Stimulated activated CD4-positive, alpha-beta T cell treated with anti-CD3 and anti-CD28 coated beads, Interleukin-2, amount 100 ng/mL, for 4 hours (primary cell): ENCODE measurements at places on chromosomes 1 and 21.
A peak's percentile ranks its signal among the peaks of the same experiment; 100 is the strongest.

DNA sequence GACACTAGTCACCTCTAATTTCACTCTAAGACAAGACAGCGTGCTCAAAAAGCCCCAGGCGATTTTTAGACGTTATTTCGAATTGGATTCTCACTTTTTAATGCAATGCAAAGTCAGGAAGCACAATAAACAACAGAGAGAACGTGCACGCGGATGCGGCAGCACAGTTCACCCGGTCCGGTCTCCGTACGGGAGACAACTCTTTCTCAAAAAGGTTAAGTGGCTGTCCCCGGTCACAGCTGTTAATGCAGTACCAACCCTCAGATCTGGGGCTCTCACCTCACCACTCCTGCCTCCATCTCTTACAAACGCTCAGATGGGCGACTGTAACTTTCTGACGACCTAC, 1.2 kb downstream of the HP1BP3 start:
- DNase-seq, result no peak

- DNase-seq, result no peak
These were observed 55.3 kb upstream of the RCC1 start for GRCh38 chr1:28450561-28450960.

DNA sequence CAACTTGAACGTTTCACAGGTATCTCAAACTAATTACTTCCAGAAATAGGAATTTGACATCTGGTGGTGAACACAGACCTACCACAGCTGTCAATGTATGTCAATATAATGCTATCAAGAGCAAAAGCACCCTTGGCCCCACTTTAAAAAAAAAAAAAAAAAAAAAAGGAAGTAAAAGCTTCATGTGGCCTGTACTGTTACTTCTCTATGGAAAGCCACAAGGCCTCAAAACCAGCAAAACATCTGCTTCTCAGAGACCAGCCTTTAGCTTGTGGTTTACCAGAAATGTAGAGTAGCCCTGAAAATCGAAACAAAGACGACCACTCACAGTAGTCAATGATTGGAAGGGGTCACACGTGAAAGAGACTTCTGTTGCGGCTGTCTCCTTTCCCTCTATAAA, 109.6 kb downstream of the SLC45A1 start:
- peak; percentile 8 for DNase-seq

DNA sequence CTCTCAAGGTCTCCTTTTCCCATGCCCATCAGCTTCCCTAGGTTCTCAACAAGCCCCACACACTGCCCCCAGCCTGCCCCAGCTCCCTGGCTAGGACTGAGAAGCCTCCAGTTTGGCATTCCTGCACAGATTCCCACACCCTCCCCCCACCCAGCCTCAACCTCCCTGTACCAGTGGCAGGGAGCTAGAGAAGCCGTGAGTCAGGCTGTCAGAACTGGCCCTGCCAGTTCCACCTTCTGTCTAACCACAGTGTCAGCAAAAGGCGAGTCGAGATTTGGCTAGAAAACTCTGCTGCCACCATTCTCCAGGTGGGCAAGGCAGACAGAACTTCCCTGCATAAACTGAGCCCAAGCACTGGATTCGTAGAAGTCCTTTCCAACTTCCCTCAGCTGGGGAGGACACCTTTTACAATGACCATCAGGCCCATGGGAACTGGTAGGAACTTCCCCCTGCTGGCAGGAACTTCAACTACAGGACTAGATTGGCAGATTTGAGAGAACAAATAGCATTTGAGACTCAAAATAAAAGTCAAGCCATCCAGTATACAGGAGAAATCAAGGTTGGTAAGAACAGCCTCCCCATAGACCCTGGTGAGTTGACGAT, 31.0 kb downstream of the TNNT2 start:
- no peak for DNase-seq

- DNase-seq, result no peak
These were observed 72.0 kb downstream of the GDAP2 start for GRCh38 chr1:117857418-117857817.

DNA sequence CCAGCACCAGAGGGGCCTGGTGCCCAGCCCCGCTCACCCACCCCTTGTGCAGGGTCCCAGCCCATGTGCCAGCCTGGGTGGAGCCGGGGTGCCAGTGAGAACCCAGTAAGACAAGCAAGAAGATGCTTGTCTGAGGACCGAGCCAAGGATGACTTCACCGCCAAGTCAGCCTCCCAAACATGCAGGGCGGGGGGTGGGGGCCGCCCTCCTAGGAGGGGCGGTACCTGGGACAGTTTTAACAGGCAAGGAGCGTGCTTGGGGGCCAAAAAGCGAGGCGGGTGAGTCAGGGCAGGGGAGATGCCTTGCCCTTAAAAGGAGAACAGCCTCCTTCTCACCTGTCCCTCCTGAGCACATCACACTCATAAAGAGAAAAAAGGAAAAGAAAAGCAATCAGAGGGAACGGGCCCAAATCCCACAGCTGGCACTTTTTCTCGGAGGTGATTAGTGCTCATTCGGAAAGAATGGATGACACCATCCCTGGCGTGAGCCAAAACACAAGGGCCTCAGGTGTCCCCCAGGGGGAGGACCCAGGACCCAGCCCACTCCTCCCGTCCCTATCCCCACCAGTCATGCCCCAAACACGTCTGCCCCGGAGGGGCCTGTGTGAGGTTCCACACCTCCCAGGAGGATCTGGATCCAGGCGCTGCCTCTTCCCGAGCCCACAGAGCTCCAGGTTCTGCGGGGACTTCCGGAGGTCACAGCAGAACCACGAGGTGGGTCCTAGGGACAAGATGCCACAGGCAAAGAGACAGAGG, 77.6 kb upstream of the IFFO2 start:
- no peak for DNase-seq

DNA sequence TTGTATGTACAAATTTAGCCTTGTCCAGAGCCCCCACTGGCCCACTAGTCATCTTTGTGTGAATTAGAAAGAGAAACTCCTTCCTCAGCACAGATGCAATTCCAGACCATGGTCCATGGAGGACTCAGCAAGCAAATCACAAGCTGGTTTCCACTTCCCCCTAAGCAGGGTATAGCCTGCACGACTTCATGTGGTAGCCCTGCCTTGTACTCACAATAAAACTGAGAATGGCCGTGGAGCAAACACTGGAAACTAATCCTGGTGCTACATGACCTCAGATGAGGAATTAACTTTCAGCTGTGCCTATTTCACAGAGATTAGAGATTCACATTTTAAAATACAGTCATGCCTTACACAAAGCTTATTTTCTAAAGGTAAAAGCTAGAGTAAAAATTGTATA, 32.5 kb downstream of the KCNH1 start:
- DNase-seq, result no peak

GRCh38 chr1:37177230-37177864, 143.0 kb upstream of the GRIK3 start:
- DNase-seq, result no peak

GRCh38 chr1:225657462-225657989, 4.6 kb upstream of the ENAH start:
- no peak for DNase-seq

GRCh38 chr1:147243228-147243685, 773 bp downstream of the CHD1L start:
- no peak for DNase-seq

DNA sequence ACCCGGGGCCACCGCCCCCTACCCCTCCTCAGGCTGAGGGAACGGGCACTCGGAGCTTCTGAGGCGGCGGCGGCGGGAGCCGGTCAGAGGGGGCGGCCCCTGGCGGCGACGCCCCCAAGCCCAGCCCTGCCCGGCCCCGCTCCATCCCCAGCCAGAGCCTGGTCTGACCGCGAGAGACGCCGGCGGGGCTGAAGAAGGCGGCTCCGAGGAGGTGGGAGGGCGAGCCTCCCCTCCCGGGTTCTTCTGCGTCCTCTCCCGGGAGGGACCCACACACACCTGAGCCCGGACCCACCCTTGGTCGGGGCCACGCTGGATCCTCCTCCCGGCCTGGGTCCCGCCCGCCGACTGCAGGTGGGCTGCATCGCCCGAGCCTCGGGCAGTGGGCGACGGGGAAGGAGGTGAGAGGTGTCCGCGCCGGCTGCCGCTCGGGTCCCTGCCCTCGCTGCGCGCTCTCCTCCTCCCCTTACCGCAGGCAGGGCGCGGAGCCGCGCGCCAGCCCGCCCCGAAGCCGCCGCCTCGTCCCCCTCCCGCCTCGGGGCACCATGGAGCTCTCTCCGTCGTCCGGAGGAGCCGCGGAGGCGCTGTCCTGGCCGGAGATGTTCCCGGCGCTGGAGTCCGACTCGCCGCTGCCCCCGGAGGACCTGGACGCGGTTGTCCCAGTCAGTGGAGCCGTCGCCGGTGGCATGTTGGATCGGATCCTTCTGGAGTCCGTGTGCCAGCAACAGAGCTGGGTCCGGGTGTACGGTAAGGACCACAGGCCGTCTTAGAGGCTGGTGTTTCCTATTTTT, at the start of gene RASAL2:
Gene RASAL2 (plus strand): TSS at position 154 of the 788 bp plus-strand sequence. CDS start 389 bp downstream, at position 543.
- DNase-seq, result no peak

- no peak for DNase-seq
These were observed 88.3 kb downstream of the AK5 start for GRCh38 chr1:77370161-77370560.

GRCh38 chr21:17542371-17543011, 29.6 kb downstream of the CXADR start:
- no peak for DNase-seq

DNA sequence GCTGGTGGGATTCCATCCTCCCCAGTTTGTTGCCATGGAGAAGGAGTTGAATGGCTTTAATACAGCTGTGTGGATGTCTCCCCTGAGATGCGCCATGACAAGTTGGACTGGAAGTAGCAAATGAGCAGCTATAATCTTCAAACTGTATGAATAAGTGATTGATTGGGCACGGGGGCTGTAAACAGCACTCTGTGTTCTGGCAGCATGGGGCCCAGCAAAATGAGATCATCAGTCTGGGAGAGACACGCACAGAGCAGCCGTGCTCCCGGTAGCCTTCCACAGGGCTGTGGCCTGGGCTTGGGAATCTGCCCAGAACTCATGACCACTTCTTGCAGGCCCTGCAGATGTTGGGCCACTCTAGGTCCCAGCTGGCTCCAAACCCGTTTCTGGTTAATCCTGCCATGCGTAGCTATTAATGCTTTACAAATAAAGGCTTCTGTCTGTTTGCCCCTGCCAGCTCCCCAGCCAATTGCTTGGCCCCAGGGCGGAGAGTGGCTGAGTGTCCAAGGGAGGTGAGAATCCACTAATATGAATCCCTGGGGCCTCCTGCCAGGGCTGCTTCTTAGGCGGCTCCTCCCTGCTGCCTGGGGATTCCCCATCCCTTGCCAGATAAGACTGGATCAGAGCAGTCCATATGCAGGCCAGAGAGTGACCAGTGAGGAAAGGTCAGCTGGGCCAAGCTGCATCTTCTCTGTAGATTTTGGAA, 642.9 kb downstream of the AJAP1 start:
- DNase-seq, result no peak

DNA sequence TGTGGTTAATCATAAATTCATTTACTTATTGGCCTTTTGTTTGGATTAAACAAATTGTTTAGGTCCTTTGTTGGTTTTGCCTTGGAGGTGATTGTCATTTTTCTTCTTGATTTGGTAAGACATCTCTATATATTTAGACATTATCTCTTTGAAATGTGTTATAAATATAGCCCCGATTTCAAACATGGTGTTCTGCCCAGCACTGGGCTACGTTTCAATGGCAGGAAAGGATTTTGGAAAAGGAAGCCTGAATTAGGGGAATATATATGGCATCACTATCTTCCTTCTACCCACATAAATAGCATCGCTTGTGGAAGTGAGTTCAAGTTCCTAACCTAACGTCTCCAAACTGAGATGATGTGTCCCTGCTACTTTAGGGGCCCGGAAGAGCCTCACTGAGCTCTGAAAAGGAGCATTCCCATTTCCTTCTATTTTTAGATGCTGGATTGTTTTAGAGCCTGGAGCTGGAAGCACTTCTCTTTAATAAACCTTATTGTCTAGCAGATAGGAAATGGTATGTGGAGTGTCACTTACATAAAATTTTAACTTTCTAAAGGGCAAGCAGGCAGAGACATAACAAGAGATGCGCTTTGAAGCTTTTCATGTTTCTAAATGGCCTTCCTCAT, 39.4 kb downstream of the PGBD5 start:
- DNase-seq, result no peak

GRCh38 chr1:87226341-87226760, 102.3 kb upstream of the LMO4 start:
- DNase-seq, result no peak

DNA sequence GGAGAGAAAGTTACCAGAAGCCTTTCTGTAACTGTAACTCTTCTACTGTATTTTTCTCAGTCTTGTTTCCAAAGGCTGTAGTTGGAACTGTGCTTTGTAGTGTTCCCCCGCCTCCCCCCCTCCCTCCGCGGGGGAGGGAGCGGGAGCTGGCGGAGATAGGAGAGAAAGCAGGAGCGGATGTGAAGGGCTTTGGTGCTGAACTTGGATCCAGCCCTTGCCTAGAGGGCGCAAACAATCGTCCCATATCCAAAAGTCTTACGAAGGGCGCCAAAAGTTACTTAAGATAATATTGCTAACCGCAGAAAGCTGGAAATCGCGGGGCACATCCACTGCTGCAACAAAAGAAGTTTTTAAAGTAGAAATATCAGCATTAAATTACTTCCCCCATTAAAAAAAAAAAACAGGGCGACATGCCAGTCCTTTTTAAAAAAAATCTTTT, 2.4 kb upstream of the NFIA start:
- DNase-seq, result no peak

DNA sequence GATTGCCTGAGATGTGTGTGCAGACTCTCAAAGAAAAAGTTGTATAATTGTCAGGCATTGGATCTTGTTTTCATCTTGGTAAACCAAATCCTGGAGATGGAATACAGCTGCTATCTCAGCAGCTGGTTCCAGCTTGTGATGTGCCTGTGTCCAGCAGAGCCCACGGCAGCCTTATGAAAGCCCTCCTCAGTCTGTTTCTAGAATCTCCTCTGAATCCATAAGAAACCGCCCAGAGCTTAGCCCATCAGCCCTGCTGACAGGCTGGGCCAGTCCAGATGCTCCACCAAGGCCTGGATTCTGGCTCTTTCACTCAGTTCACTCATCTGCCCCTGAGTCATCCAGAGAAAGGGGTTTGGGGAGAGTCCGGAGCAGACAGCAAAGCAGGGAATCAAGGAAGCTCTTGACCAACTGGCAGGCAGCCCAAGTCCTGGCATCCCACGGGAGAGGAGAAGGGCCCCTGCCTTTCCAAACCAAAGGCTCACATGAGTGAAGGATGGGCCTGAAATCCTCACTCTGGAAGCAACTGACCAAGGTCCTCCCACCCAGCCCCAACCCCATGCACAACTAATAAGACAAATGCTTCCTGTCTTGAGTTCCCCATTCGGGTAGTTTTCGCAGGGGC, 45.7 kb downstream of the NAV1 start:
- no peak for DNase-seq

DNA sequence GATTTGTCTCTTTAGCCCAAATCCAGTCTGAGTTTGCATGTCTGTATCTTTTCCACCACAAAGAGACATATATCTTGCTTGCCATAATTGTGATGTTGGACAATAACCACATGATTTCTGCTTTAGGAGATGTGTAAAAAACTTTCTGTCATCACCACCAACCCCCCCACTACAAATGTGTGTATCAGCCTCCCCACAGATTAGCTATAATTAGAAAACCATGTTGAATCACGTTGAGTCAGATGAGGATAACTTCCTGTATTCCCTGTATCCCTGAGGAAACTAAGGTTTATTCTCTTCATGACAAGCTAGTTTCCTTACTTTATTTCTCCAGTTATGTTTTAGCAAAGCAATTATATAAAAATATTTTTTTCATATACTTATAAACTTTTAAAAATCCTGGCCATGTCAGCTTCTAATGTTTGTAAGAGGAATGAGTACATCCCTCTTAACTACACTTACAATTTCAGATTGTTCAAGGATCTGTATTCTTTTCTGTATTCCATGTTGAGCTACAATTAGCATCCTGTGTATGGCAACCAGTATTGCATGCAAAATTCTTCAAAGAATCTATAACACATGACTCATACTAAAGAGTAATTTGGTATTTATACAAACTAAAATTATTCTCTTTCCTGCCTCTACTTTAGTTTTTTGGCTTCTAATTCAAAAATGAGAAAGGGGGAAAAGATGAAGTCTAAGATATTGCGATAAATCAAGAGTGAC, 143.0 kb downstream of the FMN2 start:
- DNase-seq, result no peak
